CMK (cell line): ENCODE measurements at places on chromosomes 13 and 19.

DNA sequence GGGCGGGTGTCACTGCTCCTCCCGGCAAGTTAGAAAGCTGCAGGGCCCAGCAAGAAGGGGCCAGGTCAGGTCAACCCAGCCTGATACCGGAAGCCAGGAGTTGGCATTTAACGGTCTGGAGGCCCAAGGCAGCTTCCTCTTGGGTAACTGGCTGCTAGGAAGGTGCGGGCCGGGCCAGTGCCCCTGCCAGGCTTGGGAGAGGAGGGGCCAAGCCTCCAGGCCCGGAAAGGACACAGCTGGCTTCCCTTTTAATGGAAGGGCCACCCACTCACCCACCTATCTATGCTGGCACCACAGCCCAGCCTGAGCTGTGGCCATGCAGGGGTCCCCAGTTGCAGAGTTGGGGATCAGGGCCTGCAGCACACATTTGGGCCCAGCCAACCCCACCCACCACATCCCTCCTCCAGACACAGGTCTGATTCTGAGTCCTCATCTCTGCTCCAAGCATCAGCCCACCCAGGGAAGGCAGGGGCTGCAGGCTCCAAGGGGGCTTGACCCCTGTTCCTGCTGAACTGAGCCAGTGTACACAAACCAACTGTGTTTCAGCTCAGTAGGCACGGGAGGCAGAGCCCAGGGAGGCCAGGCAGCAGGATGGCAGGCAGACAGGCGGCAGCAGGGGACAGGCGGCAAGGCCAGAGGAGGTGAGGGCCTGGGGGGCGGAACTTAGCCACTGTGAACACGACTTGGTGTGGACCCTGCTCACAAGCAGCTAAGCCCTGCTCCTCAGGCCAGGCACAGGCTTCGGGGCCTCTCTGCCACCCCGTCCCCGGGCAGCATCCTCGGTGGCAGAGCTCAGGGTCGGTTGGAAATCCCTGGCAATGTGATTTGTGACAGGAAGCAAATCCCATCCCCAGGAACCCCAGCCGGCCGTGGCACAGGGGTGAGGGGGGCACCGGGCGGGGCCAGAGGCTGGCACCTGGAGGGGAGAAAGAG lies 40.8 kb downstream of the ZSWIM4 start:
- DNase-seq, result peak; percentile 85

GRCh38 chr19:48997972-48998371 lies 4.3 kb downstream of the RUVBL2 start:
- DNase-seq, result no peak

DNA sequence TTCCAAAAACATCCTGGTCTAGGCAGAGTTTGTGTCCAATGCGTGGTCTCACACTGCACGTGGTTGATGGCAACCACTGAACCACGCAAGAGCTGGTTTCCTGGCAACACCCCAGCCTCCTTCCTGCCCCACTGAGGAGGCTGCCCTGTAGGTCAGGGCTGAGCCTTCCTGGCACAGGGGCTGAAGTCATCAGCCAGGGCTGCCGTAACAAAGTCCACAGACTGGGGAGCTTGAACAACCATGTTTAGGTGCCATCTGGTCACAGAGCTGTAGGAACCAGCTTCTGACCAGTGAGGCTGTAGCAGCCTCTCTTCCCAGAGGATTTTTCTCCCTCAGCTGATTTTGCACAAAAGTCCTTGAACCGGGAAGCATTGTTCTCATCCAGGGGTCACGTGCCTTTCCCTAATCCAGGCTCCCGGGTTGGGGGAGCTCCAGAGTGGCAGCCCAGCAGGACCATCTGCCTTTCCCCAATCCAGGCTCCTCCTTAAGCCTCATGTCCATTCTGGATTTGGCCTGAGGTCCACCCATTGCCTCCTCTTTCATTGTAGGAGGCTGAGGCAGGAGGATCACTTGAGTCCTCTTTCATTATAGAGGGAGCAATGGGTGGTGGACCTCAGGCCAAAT lies 53.9 kb downstream of the CHST8 start:
- no peak for DNase-seq

DNA sequence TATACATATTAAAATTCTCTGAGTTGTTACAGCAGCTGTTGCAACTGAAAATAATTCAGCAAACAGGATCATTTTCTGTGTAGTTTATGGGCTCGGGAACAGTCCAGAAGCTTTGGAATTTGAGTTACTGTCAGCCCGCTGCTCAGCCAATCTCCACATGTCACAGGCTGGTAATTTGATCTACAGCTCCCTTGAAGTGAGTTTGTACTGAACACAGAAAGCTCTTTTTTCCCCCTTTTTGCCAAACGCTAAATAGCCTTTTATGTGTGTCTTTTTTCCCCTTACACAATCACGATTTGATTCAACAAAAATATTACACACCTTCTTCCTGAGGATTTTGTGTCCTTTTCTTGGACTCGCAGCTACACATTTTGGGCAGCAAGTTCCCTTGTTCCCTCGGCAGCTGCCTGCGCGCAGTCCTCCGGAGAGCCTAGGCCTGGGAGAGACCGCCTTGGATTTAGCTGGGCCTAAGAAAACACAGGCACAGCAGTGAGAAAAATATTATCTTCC lies 371.4 kb downstream of the KCNRG start:
- DNase-seq, result no peak

GRCh38 chr13:78826312-78826711 lies 167.4 kb upstream of the OBI1 start:
- DNase-seq, result no peak

- no peak for DNase-seq
Measured at GRCh38 chr13:97913206-97913605, 40.3 kb upstream of the IPO5 start.

DNA sequence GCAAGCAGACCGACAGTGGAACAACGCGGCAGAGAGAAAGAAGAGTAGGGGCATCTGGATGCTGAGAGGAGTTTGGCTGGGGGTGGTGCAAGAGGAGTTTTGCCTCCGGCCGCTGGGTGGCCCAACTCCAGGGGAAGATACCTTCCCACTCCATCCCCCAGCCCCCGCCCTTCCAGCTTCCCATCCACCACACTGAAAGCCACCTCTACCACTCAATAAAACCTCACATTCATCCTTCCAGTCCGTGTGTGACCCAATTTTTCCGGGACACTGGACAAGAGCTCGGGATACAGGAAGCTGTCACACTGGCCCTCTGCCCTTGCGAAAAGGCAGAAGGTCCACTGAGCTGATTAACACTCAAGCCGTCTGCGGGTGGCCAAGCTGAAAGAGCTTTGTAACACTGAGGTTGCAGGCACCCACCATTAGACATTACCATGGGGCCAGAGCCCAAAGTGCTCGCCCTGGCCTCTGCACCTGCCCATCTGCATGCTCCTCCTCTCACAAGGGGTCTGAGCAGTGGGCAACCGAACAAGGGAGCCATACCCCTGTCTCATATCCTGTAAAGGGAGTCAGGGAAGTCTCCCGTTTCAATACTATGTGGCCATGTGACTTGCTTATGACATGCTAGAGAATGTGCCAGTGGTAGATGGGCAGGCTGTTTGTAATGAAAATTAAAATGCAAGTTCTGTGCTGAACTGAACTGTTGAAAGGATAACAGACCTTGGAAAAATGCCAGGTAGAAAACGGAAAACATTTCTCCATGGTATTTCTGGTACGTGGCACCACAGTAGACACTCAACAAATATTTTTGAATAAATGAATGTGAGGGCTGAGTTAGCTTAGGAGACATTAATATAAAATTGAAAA lies 205.1 kb upstream of the STARD13 start:
- DNase-seq, result no peak

DNA sequence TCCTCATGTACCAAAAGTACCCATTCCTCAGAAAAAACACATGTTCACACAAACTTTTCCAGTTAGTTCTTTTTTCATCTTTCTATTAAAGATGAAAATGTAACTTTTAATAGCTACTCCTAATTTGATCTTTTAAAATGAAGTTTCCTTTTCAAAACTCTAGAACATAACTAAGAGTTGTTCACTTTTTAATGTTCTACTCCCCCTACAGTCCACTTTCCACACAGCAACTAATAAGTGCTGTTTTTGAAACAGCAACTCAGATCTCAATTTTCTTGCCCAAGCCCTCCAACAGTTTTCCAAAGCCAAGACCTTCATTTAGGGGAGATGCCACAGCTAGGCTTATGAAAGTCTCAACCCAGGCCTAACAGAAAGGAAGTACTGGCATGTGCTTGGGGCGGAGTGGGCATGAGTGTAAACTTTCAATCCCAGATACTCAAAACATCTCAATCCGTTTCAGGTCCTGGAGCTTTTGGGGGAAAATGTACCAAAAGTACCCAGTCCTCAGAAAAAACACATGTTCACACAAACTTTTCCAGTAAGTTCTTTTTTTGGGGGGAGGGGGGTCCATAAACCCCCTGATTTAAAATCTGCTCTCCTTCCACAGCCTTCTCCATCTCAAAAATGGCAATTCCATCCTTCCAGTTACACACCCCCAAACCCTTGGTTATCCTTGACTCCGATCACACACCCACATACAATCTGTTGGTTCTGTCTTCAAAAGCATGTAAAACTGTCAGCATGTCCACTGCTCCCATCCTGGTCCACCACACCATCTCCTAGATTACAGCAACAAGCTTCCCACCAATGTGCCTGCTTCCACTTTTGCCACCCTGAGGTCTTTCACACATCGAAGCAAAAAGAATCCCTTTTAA lies 2.0 kb downstream of the FBL start:
- DNase-seq, result no peak

DNA sequence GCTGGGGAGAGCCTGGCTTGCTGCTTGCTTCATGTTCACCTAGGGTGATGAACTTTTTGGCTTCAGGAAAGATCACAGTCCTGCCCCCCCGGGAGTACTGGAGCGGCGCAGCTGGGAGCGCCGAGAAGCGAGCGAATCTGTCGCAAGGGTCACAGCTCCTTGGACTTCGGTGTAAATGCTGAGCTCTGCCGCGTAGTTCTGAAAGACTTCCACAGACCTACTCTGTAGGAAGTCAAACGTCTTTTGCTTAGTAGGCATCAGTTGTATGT lies 2.7 kb downstream of the ING1 start:
- DNase-seq, result no peak

GRCh38 chr13:39451860-39452301 lies 151.1 kb downstream of the LHFPL6 start:
- peak; percentile 15 for DNase-seq

DNA sequence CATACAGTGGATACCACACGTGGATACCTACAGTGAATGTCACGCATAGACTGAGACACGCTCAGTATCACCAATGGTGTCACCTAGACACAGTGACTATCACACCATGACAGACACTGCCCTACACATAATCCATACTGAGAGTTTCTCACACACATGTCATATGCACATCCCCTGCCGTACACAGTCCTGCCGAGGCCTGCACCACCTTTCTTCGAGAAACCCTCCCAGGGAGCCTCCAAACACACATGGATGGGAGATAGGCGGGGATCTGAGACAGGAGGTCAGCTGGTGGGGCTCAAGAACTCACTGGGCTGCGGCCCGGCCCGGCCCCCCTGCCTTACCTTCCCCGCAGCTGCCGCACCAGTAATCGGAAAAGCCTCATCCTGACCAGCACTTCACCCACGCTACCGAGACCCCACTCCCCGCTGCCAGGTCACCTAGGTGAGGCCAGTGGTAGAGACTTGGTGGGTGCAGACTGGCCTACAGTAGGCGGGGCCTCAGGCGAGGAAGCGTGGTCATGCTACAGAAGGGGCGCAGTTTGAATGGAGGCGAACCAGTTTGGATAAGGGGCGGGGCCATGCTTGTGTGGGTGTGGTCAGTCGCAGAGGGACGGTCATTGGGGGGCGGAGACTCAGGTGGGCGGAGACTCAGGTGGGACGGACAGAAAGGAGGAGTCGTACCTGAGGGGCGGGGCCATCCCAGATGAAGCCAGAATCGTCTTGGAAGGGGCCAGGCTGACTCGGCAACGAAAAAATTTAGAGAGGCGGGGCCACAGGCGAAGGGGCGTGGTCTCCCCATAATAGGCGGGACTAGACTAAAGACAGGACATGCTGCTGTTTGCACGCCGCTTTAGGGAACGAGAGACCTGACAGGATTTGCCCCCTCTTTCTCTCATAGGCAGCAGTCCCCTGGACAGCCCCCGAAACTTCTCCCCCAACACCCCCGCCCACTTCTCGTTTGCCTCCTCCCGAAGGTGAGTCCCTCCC lies 2.1 kb downstream of the MAST1 start:
- DNase-seq, result no peak

DNA sequence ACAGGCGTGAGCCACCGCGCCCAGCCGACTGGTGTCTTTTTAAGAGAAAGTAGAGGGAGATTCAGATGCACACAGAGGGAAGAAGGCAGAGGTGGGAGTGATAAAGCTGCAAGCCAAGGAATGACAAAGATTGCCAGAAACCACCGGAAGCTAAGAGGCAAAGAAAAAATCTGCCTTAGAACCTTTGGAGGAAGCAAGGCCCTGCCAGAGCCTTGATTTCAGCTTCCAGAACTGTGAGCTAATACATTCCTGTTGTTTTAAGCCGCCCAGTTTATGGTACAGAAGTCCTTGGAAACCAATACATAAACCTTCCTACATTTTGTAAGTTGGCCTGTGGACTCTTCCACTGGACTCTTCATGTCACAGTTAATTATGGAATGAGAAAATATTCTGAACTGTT lies 71.7 kb upstream of the SOX21 start:
- DNase-seq, result no peak

DNA sequence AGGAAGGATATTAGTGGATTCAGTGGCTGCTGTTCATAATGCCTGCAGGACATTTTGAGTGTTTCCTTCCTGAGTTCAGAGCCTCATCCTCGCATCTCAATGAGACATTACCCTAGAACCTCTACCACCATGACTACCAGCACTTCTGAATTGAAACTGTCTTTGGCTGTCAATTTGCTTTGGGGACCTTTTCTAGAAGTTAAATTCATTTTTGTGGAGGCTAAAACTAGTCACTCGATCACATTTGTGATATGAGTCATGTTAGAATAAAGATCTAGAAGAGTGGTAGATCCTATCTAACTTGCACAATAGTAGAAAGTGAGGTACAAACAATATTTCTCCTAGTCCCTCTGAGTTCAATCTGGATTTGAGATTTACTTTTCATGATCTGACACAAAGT lies 124.9 kb downstream of the KCNRG start:
- DNase-seq, result no peak

- no peak for DNase-seq
Measured at GRCh38 chr13:87084192-87084591, 587.0 kb upstream of the SLITRK5 start.

GRCh38 chr19:4636151-4636717 lies 3.1 kb upstream of the TNFAIP8L1 start:
- no peak for DNase-seq

DNA sequence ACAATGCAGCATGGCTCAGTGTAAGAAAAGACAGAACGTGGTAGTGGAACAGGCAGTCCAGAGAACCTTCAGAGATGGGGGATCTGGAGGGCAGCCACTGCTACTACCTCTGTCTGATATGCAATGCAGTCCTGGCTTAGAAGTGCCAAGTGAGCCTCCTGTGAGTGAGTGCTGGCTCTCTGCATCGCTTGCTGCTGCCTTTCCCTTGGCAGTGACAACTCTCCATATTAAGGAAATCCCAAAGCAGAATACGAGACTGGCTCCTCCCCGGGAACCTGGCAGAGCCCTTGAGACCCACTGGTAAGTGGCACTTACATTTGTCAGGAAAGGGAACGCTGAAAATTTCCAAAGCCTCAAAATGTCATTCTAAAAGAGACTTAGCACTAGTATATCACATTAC lies 7.5 kb downstream of the DOCK9 start:
- DNase-seq, result no peak

- DNase-seq, result no peak
Measured at GRCh38 chr19:18294467-18294864, 13.0 kb upstream of the JUND start.

- DNase-seq, result no peak
Measured at GRCh38 chr13:26780411-26780810, 19.8 kb upstream of the GPR12 start.
